AG09319 (cell line): ENCODE measurements at places on chromosomes 4 and X.

DNA sequence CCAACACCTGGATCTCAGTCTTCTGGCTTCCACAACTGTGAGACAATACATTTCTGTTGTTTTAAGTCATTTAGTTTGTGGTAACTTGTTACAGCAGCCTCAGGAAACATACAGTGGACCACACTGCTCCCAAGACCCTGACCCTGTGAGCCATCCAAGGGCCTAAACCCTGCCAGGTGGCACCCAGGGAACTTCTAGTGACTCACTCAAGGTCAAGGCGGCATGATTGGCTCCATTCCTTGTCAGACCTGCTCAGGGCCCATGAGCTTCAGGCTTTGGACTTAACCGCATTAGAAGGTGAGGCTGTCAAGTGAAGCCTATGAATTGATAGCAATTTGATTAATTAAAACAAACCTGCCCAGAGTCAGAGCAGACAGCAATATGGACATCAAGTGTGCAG is 165.7 kb upstream of the MAMLD1 start:
- no peak for DNase-seq

- DNase-seq: no peak
These were observed 213.5 kb downstream of the CBR4 start for GRCh38 chr4:168796362-168797106.

DNA sequence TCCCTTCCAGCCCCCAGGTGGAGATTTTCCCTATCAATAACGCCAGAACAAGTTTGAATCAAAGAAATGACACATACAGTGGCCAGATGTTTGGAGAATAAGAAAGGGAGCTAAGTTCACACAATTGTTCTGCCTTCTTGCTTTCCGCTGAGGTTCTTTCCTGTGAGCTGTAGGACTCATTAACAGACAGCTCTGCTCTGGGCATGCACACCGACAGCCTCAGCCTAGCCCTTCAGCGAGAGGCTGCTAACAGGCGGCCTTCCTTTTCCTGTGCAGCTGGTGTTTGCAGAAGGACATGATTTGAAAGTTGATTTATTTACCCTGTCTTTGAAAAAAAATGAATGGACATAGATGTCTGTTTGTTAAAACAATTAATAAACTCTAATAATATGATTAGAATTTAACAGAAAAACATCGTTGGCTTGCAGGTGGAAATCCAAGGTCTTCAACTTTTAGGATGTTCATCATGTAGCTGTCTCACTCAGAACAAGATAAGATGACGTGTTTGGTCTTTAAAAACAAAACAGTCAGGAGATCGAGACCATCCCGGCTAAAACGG is 183.3 kb downstream of the KDR start:
- no peak for DNase-seq

GRCh38 chr4:158826882-158827281 is 58.1 kb downstream of the FNIP2 start:
- DNase-seq: no peak

DNA sequence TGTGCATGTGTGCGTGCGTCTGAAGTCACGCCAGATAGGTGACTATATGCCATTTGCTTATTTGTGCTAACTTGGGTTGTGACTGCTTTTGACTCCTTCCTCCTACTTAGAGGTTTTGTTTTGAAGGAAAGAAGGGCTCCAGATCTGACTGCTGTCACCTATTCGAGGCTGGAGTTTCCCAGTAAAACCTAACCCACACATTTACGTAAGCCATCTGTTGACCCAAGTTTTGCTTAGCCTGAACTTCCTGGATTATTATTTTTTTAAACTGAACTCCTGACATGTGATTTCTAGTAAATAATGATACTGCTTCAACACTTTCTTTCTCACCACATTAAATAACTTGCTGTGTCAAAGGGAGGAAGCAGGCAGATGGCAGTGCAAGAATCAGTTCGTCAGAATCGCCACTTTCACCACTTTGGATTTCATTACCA is 41.5 kb downstream of the DTHD1 start:
- DNase-seq: no peak

DNA sequence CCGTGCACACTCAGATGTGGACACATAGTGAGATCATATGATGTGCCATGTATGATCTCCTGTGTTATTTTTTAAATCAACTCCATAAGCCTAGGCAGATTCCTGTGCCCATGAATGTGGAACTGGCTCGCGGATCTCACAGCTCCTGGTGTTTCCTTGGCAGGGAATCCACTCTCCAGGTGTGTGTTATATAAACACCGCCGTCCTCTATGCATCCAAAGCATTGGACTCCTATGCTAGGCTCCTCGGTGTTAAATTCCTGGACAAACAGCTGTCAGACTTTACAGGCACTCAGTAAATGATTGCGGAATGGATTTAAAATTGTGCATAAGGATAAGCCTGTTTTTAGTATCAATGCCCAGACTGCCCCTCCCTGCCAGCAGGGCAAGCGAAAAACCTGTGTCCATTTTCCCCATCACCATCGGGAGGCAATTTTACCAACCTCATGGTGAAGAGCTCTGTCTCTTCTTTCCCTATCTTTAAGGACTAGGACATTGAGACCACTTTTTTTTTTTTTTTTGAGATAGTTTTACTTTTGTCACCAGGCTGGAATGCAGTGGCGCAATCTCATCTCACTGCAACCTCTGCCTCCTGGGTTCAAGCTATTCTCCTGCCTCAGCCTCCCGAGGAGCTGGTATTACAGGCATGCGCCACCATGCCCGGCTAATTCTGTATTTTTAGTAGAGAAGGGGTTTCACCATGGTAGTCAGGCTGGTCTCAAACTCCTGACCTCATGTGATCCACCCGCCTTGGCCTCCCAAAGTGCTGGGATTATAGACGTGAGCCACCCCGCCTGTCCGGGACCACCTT is 23.6 kb upstream of the GPR78 start:
- DNase-seq: no peak

- no peak for DNase-seq
These were observed 667.5 kb downstream of the KCTD8 start for GRCh38 chr4:43781125-43781524.

DNA sequence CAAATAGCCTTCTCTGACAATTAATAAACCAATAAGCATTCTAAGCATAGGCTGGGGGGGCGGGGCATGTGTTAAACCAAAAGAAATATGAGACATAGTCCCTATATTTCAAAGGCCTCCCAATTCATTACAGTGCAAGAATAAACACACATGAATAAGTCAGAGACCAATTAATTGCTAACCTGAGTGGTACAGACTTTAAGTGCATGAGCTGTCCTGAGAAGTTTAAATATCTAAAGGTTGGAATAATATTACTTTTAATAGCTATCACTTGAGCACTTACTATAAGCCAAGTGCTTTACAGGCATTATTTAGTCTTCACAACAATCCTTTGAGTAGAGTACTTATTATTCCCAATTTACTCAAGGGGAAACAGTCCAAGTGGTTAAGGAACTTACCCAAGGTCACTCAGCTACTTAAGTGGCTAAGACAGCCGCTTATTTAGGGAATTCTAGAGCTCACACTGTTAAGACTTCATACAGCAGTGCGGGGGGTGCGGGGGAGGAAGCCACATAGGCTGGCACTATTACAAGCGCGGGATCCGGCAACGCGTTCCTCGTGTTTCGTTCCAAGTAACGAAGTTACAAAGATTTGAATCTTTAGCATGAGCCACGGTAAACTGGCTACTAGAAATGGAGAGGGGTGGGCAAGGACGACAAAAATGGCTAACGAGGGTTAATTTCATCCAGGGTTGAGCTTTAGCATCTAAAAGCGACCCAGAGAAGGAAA is 1.4 kb downstream of the THOC2 start:
- no peak for DNase-seq

- no peak for DNase-seq
These were observed 85.3 kb downstream of the CLCN4 start for GRCh38 chrX:10242026-10242425.

GRCh38 chr4:184851200-184851541 is 25.4 kb upstream of the ACSL1 start:
- no peak for DNase-seq

GRCh38 chrX:14529290-14529989 is at the start of gene GLRA2:
Gene GLRA2 (plus strand): TSS chrX:14529536. CDS start chrX:14530058, 522 bp downstream.
- DNase-seq: no peak

DNA sequence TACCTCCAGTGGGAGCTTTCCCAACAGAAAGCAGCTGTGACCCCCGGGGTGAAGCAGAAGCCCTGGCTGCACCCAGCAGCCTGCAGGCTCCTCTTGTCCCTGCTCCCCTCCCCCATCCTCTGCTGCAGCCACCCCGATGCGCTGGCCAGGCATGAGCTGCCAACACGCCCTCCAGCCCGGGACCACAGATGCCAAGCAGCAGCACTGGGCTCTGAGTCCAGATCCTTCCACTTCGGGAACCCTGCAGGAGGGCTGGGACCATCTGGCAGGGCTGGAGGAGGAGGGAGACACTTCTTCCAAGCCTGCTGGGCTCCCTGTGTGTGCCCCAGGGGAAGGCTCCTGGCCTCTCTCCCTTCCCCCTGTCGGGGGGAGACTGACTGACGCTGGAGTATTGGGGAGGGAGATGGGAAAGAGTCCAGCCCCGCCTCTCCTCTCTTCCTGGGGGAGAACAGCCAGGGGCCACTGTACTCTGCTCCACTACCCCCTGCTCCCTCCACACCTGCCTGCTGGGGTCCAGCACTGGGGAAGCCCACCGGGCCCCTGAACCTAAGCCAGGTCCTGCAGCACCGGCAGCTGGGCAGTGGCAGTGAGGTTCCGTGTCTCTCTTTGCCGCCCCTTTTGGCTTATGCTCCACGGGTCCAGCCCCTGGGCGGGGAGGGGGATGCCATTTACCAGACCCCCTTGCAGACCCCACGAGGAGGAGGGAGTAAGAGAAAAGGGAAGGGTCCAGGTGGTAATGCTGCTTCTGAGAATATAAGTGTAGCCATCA is 55.7 kb downstream of the PPP2R2C start:
- DNase-seq: no peak

DNA sequence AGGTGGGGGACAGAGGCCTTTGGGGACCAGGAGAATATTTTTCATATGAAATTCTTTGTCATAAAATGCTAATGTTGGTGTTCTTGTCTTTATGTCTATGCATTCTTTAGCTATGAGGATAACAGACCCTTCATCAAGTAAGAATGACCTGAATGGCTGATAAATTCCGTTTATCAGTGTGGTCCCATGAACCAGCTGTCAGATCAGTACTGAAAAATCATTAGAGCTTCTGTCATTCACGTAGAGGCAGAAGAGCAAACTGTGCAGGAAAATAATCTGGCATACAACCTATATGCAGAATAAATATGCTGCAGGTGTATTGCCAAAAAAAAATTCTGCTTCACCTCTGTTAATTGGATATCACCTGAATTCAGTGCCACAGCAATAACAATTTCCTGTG is 828.6 kb downstream of the ADGRL3 start:
- no peak for DNase-seq

DNA sequence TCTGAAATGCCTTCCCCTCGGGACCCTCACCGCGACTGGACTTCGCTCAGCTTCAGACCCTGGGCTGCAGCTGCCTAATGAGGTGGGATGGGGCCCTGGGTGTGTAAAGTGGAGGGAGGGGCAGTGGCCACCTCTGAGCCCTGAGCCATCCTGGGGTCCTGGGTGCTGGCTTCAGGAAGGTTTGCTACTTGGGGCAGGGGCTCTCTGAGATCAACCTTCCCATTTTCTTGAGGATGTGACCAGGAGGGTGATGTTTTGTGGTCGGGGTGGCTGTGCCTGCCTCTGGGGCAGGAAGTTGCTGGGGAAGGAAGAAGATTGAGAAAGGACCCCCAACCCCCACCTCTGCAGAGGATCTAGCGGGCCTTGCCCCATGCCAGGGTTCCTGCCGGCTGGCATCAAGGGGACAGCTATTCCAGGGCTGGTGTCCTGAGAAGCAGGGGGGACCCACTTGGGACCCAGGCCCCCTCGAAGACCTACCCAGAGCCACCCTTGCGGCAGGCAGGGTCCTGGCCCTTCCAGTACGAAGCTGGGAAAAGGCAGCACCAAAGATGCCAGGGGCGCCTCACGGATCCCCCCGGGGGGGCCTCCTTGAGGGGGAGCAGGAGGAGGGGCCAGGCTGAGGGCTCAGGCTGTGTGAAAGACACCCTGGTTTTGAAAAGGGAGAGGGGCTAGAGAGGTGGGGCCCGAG is 6.5 kb downstream of the SH3BP2 start:
- no peak for DNase-seq

DNA sequence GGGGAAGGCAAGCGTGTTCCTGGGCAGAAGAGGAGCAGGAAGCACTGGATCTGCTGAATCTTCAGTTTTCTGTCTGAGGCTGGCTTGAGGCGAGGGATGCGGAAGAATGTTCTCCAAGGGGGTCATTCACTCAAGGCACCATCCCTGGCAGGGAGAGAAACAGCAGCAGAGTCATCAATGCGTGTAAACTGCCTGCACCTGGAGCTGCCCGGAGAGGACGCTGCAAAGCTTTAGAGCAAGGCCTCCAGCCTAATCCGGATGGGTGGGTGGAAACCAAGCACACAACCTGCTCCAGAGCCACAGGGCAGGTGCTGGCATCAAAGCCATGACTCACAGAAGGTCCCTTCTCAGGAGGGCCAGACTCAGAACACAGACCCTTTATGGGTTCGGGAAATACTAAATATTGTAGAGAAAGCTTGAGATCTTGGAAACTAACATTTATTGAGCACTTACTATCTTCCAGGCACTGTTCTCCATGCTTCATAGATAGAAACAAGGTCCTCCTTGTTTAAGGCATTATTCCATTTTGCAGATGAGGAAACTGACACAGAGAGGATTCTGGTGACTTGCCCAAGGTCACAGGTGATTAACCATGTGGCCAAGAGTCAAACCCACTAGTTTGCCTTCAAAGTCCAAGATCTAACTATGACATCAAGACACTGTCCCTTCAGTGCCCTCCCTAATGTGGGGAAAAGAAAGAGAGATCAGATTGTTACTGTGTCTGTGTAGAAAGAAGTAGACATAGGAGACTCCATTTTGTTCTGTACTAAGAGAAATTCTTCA is 7.7 kb downstream of the PROM1 start:
- no peak for DNase-seq

- no peak for DNase-seq
These were observed 190.5 kb downstream of the PACRGL start for GRCh38 chr4:20890761-20891160.

DNA sequence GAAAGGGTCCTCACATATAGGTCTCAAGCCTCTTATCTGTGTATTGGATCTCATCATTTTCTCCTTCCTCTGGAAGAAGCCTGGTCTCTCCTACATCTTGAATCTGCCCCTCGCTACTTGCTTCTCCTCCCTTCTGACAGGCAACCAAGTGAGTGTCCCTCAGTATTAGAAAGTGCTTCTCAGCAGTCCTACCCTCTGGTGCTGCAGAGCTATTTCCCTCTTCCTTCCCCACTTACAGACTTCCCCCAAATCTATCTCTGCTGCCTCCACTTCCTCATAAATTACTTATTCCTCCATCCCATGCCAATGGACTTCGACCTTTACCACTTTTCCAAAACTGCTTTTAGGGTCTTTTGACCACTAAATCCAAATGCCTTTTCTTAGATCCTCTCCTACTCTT is 129.1 kb upstream of the NAP1L5 start:
- DNase-seq: no peak

DNA sequence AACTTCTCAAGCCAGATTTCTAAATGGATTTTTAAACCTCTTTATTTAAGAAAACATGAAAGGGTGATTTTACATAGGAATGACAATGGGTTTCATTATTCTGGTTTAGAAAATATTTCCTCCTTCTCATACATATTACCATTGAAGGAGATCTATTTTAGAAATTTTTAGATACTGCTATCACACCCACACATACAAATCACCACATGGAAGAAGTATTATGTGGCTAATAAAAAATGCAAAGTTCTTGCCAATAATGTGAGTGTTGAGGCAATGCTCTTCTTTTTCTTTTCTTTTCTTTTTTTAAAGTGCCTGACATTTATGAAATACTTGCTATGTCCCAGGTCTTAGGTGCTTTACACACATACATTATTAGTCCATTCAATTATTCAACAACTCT is 6.8 kb downstream of the STAP1 start:
- no peak for DNase-seq
